ENCODE measurements at places on chromosomes 7 and 10.
A peak's percentile ranks its signal among the peaks of the same experiment; 100 is the strongest.

DNA sequence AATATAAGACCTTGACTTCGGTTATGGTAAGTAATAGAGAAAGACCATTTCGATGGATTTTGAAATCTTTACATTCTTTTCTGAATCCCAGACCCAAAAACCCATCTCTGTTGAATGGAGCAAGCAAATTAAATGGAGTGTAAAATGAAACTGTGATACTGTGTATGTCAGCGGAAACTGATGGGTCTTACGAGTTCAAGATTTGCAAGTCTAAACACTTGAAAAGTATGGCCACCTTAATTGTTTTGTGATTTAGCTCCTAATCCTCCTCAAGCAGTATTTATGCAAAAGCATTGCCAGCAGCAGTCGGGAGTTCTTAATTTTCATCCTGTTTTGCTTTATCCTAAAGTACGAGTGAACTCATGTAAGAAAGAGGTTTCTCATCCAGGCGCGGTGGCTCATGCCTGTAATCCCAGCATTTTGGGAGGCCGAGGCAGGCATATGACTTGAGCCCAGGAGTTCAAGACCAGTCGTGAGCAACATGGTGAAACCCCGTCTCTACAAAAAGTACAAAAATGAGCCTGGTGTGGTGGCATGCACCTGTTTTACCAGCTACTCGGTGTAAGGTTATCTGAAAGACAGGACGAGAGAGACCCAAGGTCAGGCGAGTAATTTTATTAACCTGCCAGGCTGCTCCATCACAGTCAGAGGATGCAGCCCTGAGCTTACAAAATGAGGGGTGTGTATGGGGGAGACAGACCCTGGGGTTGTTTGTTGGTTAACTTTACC lies 5.8 kb upstream of the DHTKD1 start:
- no peak for DNase-seq

DNA sequence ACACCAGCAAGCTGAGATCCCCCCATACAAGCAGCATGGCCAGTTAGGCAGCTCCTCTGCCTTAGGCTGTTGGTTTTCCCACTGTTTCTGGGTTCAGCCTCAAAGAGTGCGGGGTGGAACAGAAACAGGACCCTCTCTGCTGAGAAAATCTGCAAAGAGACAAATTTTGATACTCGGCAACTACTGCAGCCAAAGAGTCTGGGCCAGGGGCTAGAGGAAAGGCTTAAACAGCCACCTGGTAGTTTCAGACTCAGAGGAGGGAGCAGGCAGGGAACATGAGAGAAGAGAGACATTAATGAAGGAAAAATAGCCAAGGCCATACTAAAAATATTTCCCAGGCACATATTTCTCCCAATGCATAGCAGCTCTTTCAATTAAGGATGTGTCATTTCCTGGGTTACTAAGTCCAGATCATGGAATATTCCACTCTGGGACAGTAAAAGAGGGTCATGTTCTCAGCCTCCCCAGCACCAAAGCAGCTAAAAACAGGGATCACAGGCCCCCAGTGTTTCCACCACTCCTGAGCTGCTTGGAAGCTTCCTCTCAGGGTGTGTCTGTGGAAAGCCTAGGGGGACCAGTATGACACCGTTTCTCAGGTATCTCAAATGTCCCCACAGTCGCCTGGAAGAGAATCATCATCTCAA lies 29.8 kb downstream of the PDLIM1 start:
- no peak for DNase-seq

DNA sequence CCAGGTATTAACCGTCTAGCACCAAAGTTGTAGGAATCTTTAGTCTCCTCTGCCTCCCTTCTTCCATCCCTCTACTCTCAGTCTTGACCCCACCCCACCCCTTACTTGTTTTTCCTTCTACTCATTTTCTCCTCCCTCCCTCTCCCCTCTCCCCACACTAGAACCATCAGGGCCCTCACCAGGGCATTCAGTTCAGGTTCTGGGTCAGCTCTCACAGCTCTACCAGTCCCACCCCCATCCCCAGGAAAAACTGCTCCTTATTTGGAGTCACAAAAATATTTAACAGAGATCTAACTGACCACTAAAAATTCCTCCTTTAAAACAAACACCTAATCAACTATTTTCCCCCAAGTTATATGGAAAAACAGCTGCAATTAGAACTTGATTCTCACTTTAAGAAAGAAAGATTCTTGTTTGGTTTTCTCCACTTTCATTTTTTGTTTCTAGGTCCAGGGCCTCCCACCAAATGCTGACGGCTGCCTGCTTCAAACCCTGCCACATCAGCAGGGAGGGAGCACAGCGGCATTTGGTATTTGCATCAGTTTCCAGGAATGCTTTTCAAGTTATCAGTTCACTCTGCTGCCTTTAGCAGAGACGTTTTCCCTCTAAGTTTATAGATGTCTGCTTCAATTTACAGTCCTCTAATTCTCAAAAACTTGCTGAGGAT lies 2.8 kb upstream of the COL1A2 start:
- no peak for DNase-seq

DNA sequence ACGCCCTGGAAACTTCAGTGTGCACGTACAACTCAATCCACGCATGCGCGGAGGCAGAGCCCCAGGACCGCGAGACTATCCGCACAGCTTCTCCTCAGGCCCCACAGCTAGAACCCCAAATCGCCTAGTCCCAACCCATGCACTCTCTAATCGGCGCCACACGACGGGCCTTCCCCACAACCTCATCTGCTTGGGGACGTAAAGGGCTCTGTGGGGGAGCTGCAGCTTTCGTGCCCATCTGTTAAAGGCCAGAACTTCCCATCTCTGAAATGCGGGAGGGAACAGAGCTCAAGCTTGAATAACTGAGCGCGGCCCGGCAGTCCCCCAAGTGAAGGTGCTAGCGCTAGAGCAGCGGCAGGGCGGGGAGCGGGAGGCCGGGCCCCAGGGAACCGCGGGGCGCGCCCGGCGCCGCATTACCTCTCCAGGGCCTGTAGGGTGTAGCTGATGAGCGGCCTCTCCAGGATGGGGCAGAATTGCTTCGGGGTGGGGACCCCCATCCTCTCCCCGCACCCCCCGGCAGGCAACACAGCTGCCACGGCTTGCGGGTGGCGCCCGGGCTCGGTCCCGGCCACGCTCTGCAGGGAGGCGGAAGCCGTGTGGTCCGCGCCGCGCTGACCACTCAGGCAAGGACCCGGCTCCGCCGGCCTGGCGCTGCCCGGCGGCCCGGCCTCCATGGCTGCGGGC lies 547 bp downstream of the CRPPA start:
- peak; percentile 72 for DNase-seq

DNA sequence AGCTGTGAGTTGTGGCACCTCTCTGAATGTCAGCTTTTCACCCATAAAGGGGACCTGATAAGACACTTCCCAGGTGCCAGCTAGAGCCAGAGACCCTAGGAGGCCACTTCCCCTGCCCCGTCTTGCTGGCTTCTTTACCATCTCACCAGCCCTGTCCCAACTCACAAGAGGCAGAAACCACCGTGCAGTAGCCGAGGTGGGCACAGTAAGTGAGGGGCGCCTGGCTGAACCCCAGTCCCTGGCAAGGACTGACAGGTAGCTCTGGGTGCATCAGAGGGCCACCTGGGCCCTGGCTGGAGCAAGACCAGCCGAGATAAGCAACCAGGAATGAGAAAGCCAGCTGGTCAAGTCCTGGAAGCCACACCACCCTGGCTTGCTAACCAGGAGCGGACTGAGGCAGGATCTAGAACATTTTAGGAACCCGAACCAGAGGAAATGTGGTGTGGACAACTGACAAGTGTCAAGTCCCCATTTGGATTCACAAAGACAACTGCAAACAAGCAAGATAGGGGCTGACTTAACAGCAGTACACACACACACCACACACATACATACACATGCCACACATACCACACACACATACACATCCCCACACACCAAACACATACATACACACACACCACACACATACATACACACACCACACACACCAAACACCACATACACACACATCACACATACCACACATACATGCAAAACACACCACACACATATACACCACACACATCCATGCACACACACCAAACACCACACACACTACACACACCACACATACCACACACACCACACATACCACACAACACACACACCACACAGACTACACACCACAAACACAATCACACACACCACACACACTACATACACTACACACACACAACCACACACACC lies 20.8 kb downstream of the OGDHL start:
- DNase-seq, result no peak

- no peak for DNase-seq
Observed at GRCh38 chr10:119862524-119862923, 10.1 kb downstream of the MCMBP start.

DNA sequence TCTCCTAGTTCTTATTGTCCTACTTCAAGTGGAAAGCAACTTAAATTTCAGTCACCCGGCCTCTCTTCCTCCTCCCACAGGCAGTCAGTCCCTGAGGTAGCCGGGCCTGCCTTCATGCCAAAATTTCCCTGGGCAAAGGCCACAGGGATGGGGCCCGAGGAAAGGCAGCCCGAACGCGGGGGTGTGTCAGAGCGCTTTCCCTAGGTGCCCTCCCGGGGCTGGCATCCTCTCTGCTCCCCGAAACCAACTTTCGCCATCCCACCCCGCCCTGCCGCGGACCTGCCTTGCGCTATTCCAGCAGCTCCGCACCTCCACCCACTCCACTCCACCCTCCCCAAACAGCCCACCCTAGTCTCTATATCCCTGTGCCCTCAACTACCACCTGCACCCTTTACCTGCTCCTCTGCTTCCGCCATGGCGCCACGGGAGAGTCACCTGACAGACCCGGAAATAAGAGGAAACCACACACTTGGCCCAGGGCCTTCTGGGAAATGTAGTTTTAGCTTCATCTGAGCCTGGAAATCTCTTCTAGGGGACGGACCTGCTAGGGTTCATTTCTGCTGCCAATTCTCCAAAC lies at the start of gene VPS41:
VPS41 (minus strand) TSS at position 433 of the 577 bp plus-strand sequence; CDS start at position 416, 17 bp downstream.
- DNase-seq, result peak; percentile 47

DNA sequence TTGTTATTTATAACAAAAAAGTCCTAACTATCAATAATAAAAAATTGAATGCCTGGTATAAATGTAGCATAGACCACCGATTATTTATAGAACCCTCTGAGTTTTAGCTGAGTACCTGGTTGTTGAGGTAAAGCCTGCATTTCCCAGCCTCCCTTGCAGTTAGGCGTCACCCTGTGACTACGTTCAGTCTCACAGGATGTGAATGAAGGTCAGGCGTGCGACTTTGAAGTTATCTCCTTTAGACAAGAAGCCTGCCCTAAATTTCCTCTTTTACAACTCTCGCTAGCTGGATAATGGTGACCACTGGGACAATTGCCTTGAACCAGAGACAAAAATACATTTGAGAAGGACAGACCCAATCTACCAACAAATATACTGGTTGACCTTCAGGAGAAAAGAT lies 67.5 kb upstream of the TES start:
- DNase-seq, result no peak

GRCh38 chr10:59563531-59563930 lies 146.1 kb downstream of the SLC16A9 start:
- DNase-seq, result no peak

- no peak for DNase-seq
Observed at GRCh38 chr7:1016577-1017531, 27.5 kb upstream of the GPR146 start.
